CMK (cell line): ENCODE measurements at places on chromosomes 4 and X.
A peak's percentile ranks its signal among the peaks of the same experiment; 100 is the strongest.

GRCh38 chr4:77820649-77821561, 1.7 kb upstream of the CNOT6L start:
- no peak for DNase-seq

- DNase-seq: no peak
Observed at GRCh38 chr4:62018537-62018936, 818.4 kb downstream of the ADGRL3 start.

- DNase-seq: no peak
Observed at GRCh38 chrX:27797575-27797974, 10.2 kb upstream of the MAGEB10 start.

DNA sequence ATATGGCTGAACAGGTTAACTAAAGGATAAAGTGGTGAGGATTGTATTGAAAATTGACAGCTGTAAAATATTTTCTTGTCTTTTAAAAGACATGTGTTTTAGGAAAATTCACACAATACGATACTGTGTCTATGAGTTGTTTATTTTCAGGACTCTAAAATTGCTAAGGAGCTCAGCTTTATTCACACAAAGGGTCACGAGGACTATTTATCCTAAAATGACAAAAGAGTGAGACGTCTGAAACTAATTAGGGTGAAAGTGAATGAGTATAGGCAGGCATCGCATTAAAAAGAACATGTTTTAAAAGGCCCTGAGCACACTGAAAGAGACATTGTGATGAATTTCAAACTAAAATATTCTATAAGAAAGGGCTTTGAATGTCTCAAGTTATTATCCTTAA, 304.7 kb downstream of the SH2D1A start:
- DNase-seq: no peak

DNA sequence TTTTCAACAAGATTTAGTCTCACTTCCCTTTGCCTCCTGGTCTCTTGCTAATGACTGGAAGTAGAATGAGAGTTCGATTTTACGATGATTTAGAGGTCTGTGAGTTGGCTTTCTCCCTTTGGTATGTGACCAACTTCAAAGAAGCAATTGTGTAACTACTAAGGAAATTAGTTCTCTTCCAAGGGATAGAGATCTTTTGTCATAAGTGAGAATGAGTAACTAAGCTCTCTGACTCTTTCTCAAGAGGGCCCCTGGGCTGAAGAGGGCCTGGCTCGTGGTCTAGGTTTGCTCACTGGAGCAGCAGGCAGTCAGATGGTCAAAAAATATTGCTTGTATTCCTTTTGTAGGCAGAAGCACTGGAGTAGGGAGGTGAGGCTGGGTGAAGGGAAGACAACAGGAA, 176.3 kb downstream of the ENOX2 start:
- no peak for DNase-seq

- peak; percentile 49 for DNase-seq
Observed at GRCh38 chrX:2928583-2929434, at the start of gene ARSD. Gene ARSD, minus strand, starts transcription at chrX:2929339. Its CDS starts 64 bp downstream, at chrX:2929275.
